ENCODE measurements at places on chromosomes 7 and 10.

- DNase-seq: no peak
Observed at GRCh38 chr10:6528198-6528950, 51.7 kb downstream of the PRKCQ start.

- no peak for DNase-seq
Observed at GRCh38 chr7:41222746-41223145, 480.1 kb downstream of the INHBA start.

- DNase-seq: no peak
Observed at GRCh38 chr7:141161550-141162535, 88.0 kb downstream of the TMEM178B start.

DNA sequence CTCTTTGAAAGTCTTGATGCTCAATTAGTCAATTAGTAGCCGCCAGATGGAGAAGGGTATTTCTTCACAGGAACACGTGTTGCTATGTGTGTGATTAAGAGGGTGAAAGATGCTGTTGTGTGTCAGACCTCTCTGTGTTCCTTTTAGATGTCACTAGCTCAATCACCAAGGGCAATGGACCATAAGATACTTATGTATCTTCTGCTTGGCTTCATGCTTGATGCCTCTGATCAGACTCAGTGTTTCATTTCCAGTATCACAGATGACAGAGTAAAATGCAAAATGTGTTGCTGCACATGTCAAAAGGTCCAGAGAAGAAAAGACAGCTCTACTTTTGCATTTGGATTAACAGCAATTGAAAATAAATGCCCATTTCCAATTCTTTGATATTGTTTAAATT lies 865.9 kb downstream of the CNTNAP2 start:
- DNase-seq: no peak

- no peak for DNase-seq
Observed at GRCh38 chr7:15567036-15567435, 5.2 kb upstream of the AGMO start.

DNA sequence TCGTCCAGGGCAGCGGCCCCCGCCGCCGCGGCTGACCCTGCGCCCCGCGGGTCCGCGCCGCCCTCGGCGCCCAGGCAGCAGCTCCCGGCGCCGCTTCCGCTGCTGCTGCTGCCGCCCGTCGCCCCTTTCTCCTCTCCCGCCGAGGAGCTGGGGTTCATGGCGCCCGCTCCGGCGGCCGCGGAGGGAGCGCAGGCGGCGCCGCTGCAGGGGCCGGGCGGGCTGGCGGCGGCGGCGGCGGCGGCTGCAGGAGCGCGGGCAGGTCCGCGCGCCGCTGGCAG lies 286 bp downstream of the DGKI start:
- DNase-seq: no peak

GRCh38 chr10:13803566-13804554 lies 217.1 kb downstream of the PRPF18 start:
- peak; percentile 37 for DNase-seq

- no peak for DNase-seq
Observed at GRCh38 chr7:1666317-1666822, 3.7 kb upstream of the ELFN1 start.

DNA sequence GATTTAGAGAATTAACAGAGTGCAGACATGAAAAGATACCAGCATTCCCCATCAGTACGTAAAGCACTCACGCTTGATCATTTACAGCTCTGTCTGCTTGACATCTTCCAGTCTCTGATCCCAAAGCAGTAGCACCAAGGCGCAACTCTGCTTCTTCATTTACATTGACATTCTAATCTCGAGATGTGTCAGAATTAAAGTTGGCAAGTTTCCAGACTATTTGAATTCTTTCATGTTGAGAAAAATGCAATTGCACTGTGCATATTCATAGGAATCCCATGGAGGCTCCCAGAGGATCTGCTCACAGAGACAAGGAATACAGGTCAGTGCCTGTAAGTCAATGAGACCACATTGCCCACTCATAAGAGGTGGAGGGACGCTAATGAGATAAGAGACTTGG lies 183.9 kb downstream of the LRRN3 start:
- no peak for DNase-seq

GRCh38 chr7:35565927-35566326 lies 129.0 kb downstream of the HERPUD2 start:
- no peak for DNase-seq

- peak; percentile 82 for DNase-seq
Observed at GRCh38 chr7:7681191-7681935, 37.0 kb downstream of the RPA3 start.

GRCh38 chr10:72685264-72685921 lies 6.5 kb upstream of the MCU start:
- DNase-seq: no peak

GRCh38 chr7:133047321-133047720 lies 34.6 kb downstream of the CHCHD3 start:
- DNase-seq: no peak

DNA sequence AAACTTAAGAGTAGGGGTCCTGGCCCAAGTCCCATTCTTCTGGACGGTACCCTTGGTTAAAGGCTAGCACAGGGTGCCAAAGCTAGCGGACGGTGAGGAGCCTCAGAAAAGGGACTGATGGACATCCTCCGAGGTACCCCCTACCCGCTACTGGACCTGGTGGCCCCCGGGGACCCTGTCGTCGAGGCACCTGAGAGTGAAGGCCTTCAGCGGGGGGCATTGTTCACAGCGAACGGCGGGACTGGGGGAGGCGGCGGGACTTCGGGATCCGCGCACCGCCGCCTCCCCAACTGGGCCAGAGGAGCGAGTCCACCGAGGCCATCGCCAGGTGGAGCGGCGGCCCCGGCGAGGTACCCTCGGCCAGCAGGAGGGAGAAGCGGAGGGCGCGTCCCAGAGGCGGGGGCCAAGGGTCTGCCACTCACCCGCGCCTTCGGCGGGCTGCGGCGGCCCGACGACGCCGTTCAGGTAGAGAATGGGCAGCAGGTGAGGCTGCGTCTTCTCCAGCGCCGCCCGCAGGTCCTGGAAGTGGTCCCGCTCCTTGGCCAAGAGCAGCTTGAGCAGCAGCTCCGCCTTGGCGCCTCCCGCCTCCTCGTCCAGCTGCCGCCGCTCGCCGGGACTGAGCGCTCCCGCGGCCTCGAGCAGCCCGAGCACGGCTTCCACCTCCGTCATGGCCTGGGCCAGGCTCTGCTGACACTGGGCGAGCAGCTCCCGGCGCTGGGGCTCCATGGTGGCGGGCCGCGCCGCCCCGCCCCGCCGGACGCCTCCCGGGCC lies 575 bp downstream of the DLG5 start:
- no peak for DNase-seq

- DNase-seq: no peak
Observed at GRCh38 chr7:351256-351655, 61.3 kb downstream of the FOXL3 start.

- no peak for DNase-seq
Observed at GRCh38 chr10:3427347-3427746, 254.8 kb upstream of the PITRM1 start.

DNA sequence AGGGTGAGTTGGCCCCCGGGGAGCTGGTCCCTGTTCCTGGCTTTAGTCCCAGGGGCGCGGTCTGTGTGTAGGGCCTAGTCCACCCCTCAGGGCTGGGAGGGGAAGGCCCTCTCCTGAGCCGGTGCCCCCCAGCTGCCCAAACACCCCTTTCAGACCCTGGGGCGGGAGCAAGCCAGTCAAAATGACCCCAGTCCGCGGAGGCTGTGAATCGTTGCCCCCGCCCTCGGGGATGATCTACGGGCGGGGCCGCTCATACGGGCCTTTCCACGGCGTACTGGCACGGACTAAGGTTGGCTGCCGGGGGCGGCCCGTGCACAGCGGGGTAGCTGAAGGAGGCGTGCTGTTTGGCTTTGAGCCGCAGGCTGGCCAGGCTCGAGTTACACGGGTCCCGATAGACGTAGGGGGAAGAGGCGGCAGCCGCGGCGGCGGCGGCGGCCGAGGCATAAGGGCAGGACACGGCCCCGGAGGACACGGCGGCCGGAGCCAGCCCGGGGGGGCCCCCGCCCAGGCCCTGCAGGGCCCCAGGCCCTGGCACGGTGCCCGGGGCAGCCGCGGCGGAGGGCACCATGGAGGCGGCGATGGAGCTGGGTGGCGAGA lies 4.3 kb downstream of the ELOVL3 start:
- DNase-seq: peak; percentile 71

GRCh38 chr10:64303566-64303965 lies 782.4 kb downstream of the REEP3 start:
- no peak for DNase-seq

- DNase-seq: peak; percentile 7
Observed at GRCh38 chr7:96187735-96188134, 134.2 kb downstream of the SLC25A13 start.

DNA sequence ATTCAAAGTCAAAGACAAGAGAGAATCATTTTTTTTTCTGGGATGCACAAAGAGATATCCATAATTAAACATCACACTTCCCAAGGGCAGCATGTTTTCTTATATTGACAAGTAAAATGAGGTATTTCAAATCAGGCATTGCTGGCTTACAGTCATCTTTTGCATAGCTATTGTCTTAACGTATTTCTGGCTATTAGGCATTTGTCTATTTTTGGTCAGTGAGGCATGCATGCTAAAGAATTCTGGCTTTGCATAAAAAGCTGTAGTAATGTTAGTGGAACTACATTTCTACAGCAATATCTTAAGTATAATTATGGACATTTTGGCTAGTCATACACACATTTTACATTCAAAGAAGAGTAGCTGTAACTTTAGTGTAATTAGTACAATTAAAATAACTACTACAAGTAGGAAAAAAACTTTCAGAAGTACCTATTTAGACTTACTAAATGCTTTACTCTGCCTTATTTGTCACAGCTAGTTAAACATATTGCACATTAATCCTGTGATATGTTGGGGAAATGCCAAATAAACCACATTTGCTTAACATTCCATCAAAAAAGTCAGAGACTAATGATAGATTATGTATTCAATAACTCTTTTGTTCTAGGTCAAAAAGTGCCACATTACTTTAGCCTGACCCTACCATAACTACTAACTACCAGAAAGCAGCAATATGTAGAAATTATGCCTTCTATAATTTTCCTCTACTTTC lies 76.4 kb downstream of the RELN start:
- DNase-seq: peak; percentile 97

DNA sequence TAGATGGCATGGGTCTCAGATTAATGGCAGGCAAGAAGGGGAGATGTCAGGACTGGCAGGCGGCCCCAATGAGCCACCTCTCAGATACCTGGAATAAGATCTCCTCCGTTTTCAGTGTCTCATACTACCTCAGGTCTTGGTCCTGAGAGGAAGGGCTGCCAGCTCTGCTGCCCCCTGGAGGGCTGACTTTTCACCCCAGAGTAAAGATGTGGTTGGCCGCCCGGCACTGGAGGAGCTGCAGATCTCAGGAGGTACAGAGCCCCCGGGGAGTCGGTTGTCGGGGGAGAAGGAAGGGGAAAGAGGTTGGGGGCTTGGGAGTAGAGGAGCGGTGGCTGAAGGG lies 642 bp upstream of the COL13A1 start:
- peak; percentile 28 for DNase-seq

GRCh38 chr10:98209441-98209840 lies 58.6 kb downstream of the LOXL4 start:
- DNase-seq: no peak

DNA sequence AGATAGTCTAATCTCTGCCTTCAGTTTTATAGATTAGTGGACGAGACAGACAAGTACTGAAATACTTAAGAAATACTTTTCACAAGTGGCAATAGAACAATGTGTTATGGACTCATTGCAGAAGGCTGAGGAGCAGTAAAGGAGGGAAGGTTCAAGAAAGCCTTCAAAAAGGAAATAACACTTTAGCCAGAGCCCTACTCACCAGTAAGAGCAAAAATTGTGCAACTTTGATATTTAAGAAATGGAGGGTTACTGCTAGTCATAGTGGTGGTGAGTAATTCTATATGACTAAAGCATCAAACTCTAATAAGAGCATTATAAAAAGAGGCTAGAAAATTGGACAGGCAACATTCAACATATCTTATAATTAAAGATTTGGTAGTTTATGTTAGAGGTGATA lies 28.8 kb downstream of the PTPN12 start:
- no peak for DNase-seq

DNA sequence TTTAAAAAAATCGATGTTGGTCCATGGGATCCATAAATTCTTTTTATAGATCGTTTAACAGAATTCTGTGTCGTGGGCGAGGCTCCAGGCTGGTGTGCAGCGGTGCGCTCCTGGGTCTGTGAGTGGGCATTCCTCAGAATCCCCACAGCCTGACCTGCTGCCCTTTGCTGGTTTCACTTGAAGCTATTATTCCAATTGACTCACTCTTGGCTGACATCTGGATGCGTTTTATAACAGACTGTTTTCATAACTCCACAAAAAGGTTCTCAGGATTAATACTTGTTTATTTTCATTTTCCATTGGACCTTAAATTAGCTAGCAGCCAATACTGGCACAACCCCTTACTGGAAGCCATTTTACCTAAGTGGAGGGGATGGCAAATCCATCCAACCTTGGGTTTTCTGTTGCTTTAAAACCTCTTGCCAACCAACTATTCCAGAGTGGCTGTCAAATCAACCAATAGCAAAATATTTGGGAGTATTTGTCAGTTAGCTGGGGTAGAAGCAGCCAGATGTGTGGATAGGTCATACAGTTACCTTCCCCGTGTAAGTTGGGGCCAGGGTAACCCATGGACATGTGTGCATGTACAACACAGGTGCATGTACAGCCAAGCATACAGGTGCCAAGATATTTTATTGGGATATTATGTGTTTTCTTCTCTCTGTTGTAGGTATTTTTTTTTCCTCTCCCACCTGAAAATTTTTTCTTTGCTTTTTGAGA lies 160.7 kb upstream of the ZNF32 start:
- no peak for DNase-seq

DNA sequence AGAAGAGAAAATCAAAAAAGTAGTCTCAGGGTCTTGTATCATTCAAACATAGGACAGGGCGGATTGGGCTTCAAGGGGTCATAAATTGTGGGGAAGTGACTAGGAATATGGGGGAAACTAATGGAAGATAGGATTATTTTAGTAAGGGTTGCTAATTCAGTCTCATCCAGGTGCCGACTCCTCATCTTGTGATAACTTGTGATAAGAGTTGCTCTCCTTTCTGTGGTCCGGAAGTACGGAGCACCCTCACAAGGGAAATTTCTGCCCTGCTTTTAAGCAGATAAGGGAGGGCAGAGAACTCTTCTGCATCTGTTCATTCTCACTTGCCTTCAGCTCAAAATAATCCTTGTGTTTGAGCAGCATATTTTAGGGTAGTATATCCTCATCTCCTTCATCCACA lies 436.4 kb upstream of the LRGUK start:
- DNase-seq: no peak

- peak; percentile 15 for DNase-seq
Observed at GRCh38 chr7:2821161-2821841, 22.8 kb downstream of the GNA12 start.
